NCI-H2171 (cell line): ENCODE measurements at places on chromosomes 1 and 21.
A peak's percentile ranks its signal among the peaks of the same experiment; 100 is the strongest.

DNA sequence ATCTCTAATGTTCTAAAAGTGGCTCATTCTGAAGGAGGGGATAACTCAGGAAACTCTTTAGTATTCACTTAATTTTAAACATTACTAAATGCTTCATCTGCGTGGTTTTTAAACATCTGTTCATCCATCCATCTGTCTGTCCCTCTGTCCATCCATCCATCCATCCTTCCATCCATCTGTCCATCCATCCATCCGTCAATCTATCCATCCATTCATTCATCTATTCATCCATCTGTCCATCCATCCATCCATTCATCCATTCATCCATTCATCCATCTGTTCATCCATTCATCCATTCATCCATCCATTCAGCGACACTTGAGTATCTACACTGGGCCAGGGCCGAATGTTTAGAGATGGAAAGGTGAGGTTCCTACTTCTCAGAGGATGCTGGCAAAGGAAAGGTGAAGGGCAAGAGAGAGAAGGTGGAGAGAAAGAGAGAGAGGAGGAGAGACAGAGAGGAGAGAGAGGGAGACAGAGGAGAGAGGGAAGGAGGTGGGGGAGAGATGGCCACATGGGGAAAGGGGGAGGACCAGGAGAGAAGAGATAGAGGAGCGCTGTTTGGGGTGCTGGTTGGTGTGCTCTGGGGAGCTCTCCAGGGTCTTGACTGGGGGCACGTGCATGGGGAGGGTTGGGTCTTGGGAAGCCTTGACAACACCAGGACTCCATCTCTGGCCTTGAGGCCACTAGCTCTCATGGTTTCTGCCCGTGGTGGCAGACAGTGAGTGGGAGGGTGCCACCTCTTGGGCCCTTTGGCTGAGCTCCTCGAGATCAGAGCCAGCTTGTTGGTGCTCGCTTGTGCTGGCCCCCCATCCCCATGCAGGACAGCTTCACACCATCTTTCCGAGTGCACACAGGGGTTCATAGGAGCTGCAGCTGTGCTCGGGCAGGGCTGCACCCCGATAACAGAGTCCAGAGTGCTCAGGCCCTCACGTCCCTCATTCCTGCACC, 45.6 kb downstream of the ABCG1 start:
- no peak for DNase-seq

- no peak for DNase-seq
Observed at GRCh38 chr1:231550448-231550781, 21.9 kb downstream of the TSNAX start.

- DNase-seq, result no peak
Observed at GRCh38 chr21:29441651-29442050, 142.9 kb downstream of the BACH1 start.

DNA sequence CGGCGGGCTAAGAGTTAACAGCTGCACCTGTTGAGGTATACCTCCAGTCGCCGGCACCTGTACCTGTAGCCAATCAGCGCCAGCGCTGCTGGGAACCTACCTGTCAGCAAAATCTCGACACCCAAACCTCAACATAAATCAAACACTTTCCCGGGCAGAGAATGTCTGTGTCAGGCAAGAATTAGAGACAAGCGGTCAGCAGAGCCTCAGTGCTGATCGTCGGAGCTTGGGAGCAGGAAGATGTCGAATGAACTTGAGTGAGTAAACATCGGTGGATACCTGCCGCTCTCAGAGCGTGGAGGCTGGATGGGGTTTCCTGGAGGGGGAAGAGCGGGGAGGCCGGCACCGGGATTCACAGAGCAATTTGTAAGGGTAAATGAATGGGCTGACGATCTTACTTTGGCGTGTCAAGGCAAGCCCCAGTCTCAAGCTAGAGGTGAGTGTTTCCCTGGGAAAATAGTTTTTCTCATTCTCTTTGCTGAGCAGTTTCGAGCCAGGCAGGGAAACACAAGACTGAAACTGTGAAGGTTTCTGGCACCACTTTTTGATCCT, at the start of gene GRHL3:
TSS of gene GRHL3 (plus strand) at position 46 of the 552 bp plus-strand sequence. CDS start at position 241, 195 bp downstream.
- DNase-seq, result peak; percentile 65

GRCh38 chr1:168665975-168666374, 63.0 kb downstream of the DPT start:
- no peak for DNase-seq

DNA sequence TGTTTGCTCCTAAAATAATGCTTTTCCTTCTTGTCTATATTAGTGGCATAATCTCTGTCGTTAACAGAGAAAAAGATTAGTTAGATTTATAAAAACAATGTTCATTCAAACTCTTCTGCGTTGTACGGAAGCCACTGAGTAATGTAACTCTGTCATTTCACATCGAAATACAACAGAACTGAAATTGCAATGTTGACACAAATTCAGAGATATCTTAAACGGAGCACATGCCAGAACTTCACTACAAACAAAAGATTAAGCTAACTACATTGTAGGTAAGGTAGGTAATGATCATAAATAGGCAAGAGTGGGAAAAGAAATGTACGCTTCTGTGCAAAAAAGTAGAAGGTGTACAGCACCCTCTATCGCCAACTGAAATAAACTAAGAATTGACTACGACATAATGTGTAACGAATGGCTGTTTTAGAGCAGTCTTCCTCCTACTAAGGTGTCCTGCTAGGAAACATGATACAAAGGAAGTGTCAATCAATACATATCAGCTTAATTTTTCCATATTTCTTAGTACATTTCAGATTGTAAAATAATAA, 56.6 kb downstream of the PCNX2 start:
- no peak for DNase-seq

DNA sequence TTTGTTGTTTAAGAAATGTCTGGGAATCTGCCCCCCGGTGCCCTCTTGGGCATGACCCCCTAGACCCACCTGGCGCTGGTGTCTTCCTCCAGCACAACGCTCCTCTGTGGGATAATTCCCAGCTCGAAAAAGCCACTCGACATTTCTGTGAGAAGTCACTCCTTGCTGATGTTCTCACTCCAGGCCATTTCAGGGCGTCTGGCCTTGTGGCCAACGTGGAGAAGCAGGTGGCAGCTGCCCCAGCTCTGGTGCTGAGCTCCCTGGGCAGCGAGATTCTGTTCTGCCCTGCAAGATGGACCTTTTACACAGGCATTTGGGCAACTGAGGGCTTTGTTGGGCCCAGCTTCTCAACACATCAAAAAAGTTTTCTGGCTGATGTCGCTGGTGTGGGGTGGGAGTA, 147.7 kb upstream of the WNT4 start:
- no peak for DNase-seq

DNA sequence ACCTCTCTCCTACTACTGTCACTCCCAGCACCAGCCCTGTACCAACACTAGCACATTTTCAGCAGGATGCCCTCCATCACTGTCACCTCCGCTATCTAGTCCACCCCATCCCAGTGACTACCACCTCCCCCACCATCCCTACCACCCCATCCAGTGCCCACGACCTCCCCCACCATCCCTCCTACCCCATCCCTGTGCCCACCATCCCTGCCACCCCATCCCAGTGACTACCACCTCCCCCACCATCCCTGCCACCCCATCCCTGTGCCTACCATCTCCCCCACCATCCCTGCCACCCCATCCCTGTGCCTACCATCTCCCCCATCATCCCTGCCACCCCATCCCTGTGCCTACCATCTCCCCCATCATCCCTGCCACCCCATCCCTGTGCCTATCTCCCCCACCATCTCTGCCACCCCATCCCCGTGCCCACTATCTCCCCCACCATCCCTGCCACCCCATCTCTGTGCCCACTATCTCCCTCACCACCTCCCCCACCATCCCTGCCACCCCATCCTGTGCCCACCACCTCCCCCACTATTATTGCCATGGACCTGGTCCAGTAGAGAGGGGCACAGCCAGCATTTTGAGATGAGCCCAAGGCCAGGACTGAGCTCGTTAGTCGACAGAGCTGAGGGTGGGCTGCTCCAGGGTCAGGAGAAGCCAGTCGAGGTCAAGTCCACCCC, 45.7 kb downstream of the DISP3 start:
- no peak for DNase-seq
